GM20000 (cell line): ENCODE measurements at places on chromosomes 1 and 21.

- DNase-seq, result no peak
Measured at GRCh38 chr1:43954036-43954435, 7.3 kb downstream of the IPO13 start.

- DNase-seq, result peak; percentile 78
Measured at GRCh38 chr1:203268901-203269653, 36.2 kb upstream of the BTG2 start.

- peak; percentile 34 for DNase-seq
Measured at GRCh38 chr1:114263343-114263742, 109.7 kb upstream of the SYT6 start.

DNA sequence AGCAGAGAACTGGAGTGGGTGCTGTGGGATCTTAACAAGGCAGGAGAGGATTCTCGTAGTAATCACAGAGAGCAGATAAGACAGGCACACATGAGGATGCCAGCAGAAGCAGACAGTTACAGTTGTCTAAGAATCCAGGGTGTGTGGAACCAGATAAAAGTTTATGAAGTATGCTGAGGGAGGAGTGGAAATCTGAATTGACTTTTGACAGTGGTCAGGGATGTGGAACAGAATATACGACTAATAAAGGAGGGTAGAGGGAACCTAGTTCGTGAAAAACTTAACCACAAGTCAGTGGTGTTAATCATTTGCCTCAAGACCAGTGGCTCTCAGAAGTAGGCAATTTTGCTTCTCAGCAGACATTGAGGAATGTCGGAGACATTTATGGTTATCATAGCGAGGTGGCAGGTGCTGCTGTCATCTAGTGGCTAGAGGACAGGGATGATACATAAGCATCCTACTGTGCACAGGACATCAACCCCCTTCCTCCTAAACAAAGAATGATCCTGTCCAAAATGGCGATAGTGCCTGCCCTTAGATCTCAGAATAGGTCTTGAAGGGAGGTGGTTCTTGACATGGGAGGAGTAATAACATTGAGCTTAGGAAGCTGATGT lies 3.0 kb downstream of the LRRC8D start:
- DNase-seq, result no peak

DNA sequence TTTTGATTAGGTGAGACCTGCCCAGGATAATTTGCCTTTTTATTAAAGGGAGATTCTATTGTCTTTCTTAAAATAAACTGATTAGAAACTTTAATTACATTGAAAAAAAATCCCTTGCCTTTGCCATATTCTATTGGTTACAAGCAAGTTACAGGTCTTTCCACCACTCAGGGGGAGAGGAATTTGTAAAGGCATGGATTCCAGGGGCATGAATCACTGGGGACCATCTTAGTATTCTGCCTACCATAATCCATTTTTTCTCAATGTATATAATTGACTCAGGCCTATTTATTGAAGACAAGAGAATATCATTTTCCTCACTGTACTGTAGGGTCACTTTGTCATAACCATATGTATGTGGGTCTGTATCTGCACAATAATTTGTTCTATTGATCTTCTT lies 124.3 kb upstream of the PDE4B start:
- DNase-seq, result no peak

DNA sequence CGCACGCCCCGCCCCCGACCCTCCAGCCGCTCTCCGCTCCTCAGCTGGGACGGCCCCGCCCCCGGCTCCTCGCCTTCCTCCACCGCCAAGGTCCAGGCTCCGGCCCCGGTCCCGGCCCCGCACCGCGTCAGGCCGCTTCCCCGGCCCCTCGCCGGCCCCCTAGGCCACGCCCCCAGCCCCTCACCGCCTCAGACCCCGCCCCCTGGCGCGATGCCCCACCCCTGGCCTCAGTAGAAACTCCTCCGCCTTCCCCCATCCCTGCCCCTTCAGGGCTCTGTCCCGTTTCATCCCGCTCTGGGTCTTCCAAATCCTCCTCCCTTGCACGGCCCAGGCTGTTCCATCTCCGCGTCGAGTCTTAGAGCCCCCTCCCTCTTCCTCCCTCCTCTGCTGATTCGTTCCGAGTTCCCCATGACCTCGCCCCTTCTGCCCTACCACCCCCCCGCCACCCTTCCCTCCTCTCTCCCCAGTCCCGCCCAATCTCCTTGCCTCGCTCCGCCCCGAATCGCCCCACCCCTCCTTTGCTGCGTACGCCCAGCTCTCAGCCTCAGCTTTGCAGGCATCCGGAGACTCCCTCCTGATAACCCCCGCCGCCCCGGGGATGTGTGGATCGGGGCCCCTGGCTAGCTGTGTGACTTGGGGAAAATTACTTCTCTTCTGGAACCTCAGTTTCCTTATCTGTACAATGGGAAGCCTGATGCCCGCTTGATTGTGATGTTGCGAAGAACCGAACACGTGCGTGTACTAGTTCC lies 448 bp upstream of the ASAP3 start:
- peak; percentile 94 for DNase-seq

DNA sequence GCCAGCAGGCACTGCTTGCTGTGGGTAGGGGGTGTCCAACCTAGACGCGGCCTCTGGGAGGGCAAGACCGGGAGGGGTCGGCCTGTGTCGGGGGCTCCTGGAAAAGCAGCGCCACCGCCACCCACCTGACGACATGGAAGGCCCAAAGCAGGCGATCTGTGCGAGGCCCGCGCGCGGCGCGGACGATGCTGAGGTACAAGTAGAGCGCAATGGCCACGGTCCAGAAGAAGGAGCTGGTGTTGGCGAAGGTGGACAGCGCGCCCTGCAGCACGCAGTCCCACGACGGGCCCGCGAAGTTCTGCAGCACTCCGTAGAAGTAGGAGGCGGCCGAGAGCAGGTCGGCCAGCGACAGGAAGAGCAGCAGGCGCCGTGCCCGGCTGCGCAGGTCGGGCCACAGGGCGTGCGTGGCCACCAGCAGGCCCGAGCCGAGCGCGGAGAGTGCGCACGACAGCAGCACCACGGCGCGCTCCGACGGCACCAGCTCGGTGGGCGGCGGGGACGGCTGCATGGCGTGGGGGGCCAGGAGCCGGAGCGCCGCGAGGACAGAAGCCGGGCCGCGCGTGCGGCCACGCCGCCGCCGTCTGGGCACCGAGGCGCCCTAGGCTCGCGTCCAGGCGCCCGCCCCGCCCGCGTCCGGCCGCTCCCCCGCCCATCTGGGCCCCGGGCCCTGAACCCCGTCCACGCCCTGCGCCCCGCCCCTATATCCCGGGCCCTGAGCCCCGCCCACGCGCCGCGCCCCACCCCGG lies at the start of gene GPR157:
TSS of gene GPR157 (minus strand) at position 583 of the 746 bp plus-strand sequence. CDS start at position 508, 75 bp downstream.
- DNase-seq, result peak; percentile 100

DNA sequence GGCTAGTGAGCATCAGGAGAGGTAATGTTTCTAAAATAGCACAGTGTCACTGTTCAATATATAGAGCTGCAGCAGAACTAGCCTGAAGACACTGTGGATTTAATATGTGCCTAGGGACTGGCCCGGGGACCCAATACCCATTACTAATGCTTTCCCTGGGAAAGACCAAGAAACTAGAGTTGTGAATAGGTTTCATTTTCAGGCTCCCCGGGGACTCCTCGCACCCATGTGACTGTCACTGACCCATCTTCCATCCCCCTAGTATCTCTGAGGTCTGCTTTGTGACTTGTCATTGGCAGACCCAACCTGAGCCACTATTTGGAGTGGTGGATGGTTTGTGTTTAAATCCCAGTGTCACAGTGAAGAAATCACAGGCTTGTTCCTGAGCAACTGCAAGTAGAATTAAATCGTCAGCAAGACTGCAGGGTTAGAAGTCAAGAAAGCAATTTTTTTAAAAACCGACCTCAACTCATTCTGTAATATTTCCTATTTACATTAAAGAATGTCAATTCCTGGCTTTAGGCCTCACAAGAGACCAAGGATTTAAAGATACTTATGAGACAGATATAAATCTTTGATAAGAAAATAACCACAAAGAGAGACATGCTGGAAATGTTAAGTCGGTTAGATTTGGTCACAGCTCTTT lies 130.0 kb upstream of the TNR start:
- peak; percentile 32 for DNase-seq

DNA sequence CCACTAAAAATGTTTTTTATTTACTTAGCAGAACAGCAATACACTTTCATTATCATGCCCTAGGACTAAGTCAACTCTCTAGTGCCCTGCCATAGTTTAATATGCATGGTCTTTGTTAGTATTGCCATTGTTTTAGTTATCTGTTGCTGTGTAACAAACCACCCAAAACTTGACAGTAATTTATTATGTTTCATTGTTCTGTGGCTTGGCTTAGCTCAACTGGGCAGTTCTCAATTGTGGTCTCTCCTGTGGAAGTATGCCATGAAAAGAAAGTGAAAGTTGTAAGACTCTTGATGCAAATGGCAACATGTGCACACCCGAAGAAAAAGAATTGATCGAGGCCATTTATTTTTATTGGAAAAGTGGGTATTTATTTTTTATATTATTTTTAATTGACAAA lies 206.3 kb upstream of the KCTD3 start:
- no peak for DNase-seq

GRCh38 chr21:35991131-35991530 lies 69.2 kb downstream of the SETD4 start:
- DNase-seq, result no peak

DNA sequence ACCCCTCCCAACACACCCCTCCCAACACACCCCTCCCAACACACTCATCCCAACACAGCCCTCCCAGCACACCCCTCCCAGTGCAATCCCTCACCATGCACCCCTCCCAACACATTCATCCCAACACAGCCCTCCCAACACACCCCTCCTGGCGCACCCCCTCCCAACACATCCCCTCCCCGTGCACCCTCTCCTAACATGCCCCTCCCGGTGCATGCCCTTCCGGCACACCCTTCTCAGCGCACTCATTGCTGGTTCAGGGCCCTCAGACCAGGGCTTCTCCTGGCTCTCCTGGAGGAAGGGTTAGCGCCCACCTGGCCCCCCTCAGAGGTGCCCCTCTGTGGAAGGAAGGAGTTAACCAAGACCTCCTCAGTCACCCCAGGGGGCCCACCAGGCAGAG lies 74.5 kb upstream of the ARHGEF16 start:
- DNase-seq, result no peak

DNA sequence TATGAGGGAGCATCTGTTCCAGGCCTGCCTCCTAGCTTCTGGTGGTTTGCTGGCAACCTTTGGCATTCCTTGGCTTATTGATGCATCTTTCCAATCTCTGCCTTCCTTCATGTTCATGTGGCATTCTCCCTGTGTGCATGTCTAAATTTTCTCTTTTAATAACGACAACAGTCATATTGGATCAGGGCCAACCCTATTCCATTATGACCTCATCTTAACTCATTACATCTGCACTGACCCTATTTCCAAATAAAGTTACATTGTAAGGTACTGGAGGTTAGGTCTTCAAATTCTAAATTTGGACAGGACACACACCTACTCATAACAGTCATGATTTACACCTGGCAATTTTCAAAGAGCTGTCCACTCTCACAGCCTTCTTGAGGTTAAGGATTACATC lies 117.2 kb upstream of the FGGY start:
- DNase-seq, result no peak

DNA sequence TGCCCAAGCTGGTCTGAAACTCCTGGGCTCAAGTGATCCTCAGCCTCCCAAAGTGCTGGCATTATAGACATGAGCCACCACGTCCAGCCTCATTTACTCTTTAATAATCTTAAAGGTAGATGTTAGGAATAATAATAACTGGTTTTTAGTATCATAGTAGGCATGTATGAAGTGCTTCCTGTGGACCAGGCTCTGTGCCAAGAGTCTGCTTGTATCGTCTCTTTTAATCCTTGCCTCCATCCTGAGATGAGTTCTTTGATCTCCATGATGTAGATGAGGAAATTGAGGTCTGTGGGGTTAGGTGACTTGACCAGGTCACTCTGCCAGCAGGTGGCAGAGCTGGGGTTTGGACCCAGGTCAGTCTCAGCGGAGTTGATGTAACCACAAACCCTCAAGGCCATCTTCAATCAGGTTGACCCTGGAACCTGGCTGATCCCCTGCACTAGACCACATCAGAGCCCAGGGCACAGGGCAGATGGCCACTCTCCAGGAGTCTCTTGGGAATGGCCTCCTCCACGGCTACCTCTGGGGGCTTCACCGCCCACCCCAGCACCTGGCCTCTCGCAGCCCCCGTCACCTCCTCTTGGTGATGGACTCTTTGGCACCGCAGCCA lies 11.3 kb downstream of the EFHD2 start:
- DNase-seq, result no peak

- no peak for DNase-seq
Measured at GRCh38 chr1:243718893-243719292, 131.2 kb downstream of the AKT3 start.

- DNase-seq, result no peak
Measured at GRCh38 chr1:153397051-153397923, 6.4 kb upstream of the S100A8 start.

- DNase-seq, result no peak
Measured at GRCh38 chr1:241332037-241332409, 25.0 kb downstream of the RGS7 start.

DNA sequence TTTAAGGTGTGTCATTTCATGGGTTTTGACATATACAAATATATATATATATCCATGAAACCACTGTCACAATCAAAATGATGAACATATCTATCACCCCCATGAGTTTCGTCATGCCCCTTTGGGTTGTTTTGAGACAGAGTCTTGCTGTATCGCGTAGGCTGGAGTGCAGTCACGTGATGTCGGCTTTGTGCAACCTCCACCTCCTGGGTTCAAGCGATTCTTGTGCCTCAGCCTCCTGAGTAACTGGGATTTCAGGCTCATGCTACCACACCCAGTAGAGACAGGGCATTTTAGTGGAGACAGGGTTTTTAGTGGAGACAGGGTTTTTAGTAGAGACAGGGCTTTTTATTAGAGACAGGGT lies 8.0 kb downstream of the HJV start:
- no peak for DNase-seq

DNA sequence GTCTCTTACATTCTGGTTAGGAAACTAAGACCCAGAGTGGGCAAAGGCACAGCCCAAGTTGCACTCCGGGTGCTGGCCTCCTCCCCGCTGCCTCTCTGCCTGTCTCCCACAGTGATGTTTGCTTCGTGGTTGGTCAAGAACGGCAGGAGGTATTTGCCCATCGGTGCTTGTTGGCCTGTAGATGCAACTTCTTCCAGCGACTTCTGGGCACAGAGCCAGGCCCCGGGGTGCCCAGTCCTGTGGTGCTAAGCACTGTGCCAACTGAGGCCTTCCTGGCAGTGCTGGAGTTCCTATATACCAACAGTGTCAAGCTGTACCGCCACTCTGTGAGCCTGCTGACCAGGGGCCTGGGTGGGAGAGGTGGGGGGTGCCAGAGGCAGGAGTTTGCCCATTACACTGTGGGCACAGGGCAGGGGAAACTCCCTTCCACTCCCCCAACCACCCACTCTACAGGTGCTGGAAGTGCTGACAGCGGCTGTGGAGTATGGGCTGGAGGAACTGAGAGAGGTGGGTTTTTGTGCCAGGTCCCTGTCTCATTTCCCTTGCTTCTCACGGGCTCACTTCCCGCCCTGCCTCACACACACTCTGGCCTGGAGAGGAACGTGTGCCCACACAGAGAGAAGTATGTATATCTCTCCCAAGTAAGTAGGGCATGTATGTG lies 1.9 kb downstream of the BTBD19 start:
- DNase-seq, result no peak
